ENCODE measurements at places on chromosomes 12 and 14.

DNA sequence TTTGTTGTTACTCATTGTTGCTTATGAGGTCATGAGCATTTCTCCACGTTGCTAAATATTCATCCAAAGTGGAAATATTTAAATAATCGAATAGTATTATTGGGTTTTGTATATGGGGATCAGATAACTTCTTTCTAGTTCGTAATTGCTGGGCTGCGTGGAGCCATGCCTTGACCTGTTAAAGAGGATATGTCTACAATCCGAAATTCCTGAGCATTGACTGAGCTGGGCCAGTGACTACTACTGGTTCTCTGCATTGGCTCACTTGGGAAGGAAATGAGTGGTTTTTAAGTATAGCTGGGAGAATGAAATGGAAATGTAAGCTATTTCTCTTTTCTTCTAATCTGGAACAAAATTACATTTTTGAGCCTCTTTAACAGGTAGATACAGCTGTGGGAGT is 163.2 kb downstream of the RPL10L start:
- DNase-seq: no peak

DNA sequence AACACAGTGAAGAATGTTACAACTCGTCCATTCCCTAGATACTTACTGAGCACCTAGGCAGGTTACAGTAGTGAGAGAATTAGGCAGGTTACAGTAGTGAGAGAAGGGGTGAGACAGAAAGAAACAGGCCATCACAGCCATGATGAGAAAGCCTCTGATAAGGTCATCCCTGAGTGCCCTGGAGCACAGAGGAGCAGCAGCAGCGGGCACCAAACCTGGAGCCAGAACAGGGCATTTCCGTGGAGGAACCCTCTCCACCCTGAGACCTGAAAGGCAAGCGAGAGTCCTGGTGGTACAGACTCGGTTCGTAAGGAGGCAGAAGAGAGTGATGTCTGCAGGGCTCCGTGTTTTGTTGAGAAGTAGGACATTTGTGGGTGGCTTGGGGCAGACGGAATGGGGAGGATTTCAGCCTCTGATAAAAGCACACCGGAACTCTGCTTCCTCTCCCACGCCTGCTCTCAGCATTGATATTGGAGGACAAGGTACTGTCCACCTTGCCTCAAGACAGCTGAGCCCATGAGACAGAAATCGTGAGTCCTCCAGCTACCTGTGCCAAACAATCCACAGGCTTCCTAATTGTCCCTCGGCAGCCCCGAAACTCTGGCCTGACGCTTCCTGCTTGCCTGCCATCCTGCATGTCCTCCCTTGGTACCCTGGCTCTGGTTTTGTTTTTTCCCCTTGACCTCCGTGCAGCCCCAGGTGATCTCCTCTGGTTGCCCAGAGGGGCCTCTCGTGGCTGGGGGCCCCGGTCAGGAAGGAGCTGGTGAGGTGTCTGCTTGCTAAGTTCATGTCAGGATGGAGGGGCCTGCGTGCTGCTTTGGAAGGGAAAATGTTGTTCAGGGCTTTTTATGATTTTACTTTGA is 136.1 kb downstream of the GCH1 start:
- no peak for DNase-seq

DNA sequence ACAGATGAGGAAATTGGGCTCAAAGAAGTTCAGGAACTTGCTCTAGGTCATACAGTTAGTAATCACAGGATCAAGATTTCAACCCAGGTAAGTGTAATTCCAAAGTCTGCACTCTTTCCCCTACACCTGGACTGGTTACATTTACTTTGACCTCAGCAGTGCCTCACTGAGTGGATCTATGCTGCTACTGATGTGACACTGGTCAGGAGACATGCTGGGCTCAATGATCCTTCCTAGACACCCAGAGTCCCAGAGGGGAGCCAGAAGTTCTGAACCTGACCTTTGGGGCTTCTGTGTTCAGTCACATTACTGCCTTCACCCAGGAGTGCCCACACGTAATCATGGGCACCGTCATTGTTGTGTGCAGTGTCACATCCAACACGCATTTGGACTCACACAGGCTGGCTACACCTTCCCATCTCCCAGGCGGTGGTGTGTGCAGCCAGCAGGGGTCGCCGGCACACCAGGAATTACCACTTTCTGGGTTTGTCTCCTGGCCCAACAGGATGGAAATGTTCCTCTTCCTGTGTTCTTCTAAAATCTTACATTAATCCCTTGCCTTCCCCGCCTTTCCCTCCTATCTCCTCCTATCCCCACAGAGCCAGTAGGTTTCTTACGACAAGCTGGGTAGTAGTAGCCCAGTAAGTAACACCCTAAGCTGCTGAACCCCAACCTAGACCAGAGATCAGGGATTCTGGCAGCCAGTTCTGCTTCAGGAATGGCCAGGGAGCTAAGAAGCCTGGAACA is 25.6 kb downstream of the CALCOCO1 start:
- DNase-seq: peak; percentile 8

DNA sequence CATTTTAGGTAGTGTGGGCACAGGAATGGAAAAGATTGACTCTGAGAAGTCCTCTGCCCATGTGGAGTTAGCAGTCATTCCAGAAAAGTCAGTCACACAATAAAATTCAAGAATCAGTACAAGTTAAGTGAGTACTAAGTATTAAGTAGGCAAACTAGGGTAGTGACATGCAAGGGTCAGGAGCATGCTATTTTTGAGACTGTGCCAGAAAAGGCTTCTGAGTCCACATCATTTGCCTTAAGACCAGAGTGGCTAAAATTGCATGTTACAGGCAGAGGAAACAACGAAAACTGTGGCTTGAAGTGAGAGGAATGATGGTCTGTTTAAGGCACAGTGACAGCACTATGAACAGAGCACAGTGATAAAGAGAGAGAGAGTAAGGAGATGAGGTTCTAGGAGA is 108.9 kb downstream of the SLC6A15 start:
- no peak for DNase-seq
